ENCODE measurements at places on chromosomes 3 and 15.

GRCh38 chr3:59425371-59425770 is 375.5 kb upstream of the CFAP20DC start:
- no peak for DNase-seq

DNA sequence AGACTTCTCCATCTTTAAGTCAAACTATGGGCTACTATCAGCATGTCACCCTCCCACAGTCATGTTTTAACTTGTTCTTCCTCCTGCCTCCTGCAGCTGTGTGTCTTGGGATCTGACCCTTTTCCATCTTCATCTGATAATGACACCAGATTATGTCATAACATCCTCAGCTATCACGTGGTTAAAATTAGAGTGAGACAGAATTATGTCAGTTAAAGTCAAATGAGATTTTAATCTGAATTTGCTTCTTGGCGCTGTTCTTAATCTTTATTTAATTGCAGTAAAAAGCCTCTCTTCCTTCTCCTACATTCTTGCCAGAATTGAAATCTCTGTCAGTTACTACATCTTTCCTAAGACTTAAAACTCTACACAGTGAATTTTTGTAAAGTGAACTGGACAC is 107.2 kb downstream of the ARPP21 start:
- DNase-seq, result no peak

DNA sequence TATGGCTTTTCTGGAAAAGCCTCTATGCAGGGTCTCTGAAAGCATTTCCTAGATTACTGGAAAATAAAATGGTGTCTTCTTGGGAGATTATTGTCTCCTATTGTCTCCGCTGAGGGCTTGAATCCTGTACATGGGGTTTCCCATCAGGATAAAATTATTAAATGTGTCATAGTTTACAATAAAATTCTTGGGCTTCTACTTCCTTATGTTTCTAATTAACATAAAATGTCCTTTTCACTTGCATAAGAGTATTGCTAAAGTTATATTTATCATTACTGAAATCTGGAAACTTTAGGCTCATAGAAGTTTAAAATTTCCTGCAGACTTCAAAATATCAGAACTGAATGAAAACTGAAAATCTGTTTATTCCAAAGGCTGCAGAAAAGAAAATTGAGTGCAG is 595.5 kb upstream of the AGTR1 start:
- DNase-seq, result no peak

DNA sequence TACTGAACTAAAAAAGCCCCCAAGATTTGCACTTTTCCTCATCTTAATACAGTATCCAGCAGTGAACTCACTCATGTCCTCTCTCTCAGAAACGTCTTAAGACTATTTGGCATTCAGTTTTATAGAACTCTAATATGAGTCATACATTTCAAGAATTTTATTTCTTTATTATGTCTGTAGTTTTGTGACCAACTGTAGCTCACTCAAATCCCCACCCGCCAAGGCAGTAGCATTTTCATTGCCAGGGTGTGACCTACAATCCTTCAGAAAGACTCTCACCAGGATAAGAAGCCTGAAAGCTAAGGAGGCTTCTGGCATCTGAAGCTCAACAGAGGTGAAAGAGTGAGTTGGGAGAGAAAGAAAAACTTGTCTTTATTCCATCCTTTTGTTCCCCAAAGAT is 537.1 kb downstream of the RSL24D1 start:
- no peak for DNase-seq

GRCh38 chr3:171591070-171591469 is 130.9 kb upstream of the TNIK start:
- no peak for DNase-seq
